Large intestine (tissue), 12 donors: ENCODE measurements at places on chromosomes 1 and 21. TPM values are rescaled to one million over a fixed set of nuclear protein-coding genes. Genes with fewer than 3 reads are reported as not detected.
A peak's percentile ranks its signal among the peaks of the same experiment; 100 is the strongest.

- H3K4me1 ChIP-seq, result no peaks in the 10 kb centered on the region
- H3K36me3 ChIP-seq, result peaks cover 9% of the 10 kb centered on the region
These were observed 47.3 kb downstream of the LYPLAL1 start for GRCh38 chr1:219220945-219221344.

ABCG1 gene
- polyA plus RNA-seq, result 6.4 TPM

NGF gene
- polyA plus RNA-seq, result 1.4 TPM

DNA sequence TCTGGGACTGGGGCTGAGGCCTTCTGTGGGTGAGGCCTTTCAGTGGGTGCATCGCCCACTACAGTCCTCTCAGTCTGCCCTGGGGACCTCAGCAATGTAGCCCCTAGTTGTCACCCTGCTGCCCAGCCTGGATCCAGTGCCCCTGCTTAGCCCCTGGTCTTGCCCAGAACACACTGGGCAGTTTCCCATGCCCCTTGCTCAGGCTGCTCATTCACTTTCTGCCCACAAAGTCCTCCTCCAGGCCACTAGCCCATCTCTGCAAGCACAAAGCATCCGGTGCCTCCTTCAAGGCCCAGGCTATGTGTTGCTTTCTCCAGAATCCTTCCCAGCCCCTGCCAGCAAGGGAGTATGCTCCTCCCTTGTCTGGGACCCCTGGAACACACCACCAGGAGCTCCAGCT lies 5.4 kb upstream of the ADORA1 start:
- H3K4me1 ChIP-seq, result peaks cover 13% of the 10 kb centered on the region
- no peaks in the 10 kb centered on the region for H3K36me3 ChIP-seq
- H3K27me3 ChIP-seq, result peaks cover 73% of the 10 kb centered on the region
- no peak overlapping the region for H3K27ac ChIP-seq

- no peaks in the 10 kb centered on the region for H3K36me3 ChIP-seq
- no peak overlapping the region for H3K27ac ChIP-seq
- H3K4me1 ChIP-seq, result no peaks in the 10 kb centered on the region
- no peak for DNase-seq
- H3K27me3 ChIP-seq, result no peaks in the 10 kb centered on the region
These were observed 626.1 kb downstream of the PTPRC start for GRCh38 chr1:199264911-199265310.

FAM177B gene
- polyA plus RNA-seq, result 5.5 TPM

MSH4 gene
- 0.24 TPM for polyA plus RNA-seq

DNA sequence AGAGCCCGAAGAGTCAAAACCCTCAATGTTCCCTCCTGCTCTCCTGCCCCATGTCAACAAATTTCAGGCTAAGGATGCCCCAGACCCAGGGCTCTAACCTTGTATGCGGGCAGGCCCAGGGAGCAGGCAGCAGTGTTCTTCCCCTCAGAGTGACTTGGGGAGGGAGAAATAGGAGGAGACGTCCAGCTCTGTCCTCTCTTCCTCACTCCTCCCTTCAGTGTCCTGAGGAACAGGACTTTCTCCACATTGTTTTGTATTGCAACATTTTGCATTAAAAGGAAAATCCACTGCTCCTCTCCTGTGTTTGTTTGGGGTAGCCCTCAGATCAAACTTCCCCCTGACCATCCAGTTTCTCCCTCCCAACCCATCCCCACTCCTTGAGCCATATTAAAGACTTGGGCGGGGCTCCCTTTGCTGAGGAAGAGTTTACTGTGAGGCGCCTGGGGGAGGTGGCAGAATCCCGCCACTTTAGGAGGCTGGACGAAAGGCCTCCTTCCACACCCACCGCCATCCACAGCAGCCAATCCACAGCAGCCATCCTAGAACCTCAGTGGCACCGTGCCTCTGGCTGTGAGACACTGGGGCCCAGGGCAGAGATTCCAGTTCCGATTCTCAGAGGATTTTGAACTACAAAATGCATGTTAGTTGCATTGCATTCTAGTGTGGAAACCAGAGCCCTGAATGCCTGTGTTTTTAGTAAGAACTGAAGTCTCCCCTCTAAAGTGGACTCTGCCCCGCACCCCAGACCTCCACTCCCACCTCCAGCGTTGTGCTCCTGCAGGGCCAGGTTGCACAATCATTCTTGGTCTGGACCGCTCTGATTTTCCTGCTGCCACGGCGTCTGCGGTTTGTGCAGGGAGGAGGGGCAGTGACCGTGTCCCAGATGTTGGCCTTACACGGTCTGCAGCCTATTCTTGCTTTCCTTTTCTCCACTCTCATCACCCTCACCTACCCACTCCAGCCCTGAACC lies 3.0 kb downstream of the OLFML3 start:
- peak; percentile 73 for DNase-seq
- no peaks in the 10 kb centered on the region for H3K27me3 ChIP-seq
- H3K36me3 ChIP-seq, result peaks cover 2% of the 10 kb centered on the region
- peak overlapping the region; percentile 60 for H3K27ac ChIP-seq
- H3K4me1 ChIP-seq, result peaks cover 21% of the 10 kb centered on the region
- peak overlapping the region; percentile 27 for H3K4me3 ChIP-seq

DNA sequence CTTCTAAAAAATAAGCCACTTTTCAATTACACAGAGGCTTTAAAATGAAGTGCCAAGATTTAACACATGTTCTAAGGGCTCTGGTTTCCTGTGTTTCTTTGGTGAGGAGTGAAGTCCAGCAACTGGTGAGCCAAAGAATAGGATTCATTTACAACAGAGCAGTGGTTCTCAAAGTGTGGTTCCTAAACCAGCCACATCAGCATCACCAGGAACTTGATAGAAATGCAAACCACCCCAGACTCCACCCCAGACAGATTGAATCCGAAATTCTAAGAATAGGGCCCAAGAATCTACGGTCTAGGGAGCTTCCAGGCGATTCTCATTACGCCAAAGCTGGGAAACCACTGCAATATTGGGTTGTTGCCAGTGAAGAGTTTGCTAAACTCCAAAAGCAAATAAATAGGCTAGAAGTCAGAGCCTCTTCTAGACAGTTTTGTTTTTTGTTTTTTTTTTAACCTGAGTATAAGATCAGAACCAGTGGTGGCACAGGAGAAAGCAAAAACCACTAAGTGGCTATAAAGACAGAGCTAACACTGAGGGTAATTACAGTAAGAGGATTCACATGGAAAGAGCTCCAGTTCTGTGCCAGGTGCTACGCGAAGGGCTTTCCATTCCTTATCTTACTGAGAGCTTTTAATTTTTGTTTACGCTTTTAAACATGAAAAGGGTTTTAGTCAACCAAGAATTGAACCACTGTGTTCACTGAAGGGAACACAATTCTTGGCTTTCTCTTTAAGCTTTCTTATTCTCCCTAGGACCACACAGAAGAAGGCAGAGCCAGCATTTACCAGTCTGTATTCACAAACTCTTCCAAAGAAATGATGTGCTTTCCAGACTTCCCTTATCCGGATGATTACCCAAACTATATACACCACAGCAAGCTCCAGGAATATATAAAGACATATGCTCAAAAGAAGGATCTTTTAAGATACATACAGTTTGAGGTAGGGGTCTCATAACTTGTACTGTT lies 42.4 kb upstream of the FMO2 start:
- H3K4me1 ChIP-seq, result peaks cover 11% of the 10 kb centered on the region
- H3K27ac ChIP-seq, result no peak overlapping the region
- H3K4me3 ChIP-seq, result no peak overlapping the region
- H3K27me3 ChIP-seq, result no peaks in the 10 kb centered on the region

CTSE gene
- 19.6 TPM for polyA plus RNA-seq

GRCh38 chr1:55640708-55641473 lies 425.7 kb upstream of the USP24 start:
- H3K4me1 ChIP-seq, result peaks cover 2% of the 10 kb centered on the region
- no peak overlapping the region for H3K4me3 ChIP-seq
- no peaks in the 10 kb centered on the region for H3K27me3 ChIP-seq
- DNase-seq, result peak; percentile 22

DNA sequence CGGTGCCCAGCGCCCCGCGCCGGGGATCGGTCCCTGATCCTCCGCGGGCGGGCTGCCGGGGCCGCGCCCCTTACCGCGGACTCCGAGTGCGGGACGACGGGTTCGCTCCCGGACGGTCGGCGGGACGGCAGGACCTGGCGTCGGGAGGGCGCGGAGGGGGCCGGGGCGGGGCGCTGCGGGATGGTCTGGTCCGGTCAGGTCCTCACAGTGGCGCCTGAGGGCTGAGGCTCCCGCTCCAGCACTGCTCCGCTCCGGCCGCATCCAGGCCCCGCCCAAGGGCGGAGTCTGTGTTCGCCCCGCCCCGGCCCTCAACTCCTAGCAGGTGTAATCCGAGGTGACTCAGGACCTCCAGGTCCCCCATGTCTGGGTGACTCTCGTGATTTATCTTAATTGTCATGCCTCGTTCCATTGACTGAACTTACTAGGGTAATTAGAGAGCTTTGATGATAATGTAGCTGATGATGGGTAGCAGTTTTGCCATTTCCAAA lies at the start of gene RAB3B:
Gene RAB3B, minus strand, starts transcription at position 223 of the 488 bp plus-strand sequence. CDS start 13,583 bp downstream, outside the sequence.
- DNase-seq, result peak; percentile 61
- H3K36me3 ChIP-seq, result no peaks in the 10 kb centered on the region
- no peaks in the 10 kb centered on the region for H3K4me1 ChIP-seq
- no peak within 1 kb of the TSS for H3K27ac ChIP-seq
- H3K27me3 ChIP-seq, result peaks cover 36% of the 10 kb centered on the region
- H3K4me3 ChIP-seq, result peak within 1 kb of the TSS; percentile 8

GRCh38 chr1:17538428-17539117 lies 925 bp upstream of the ARHGEF10L start:
- H3K27ac ChIP-seq, result peak overlapping the region; percentile 53
- no peak overlapping the region for H3K4me3 ChIP-seq
- H3K4me1 ChIP-seq, result peaks cover 30% of the 10 kb centered on the region
- no peaks in the 10 kb centered on the region for H3K27me3 ChIP-seq
- DNase-seq, result peak; percentile 66
- H3K36me3 ChIP-seq, result no peaks in the 10 kb centered on the region

NUAK2 gene
- 8.5 TPM for polyA plus RNA-seq

- no peaks in the 10 kb centered on the region for H3K4me1 ChIP-seq
- H3K27ac ChIP-seq, result no peak overlapping the region
- no peaks in the 10 kb centered on the region for H3K36me3 ChIP-seq
- H3K27me3 ChIP-seq, result no peaks in the 10 kb centered on the region
These were observed 122.6 kb downstream of the NTNG1 start for GRCh38 chr1:107263291-107263915.

DNA sequence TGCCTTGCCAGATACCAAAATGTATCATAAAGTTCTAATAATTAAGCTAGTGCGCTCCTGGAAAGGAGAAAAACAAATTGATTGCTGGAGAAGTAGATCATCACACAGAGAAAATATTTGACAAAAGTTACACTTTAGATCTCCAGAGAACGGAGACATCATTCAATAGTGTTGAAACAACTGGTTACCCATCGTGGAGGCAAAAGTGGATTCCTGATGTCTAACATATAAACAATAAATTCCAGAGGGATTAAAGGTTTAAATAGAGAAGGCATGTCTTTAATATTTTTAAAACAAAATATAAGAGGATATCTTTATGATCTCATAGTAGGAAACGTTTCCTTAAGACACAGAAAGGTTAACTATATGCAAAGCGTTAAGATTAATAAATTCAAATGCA lies 41.0 kb downstream of the NRIP1 start:
- no peak overlapping the region for H3K4me3 ChIP-seq
- no peaks in the 10 kb centered on the region for H3K4me1 ChIP-seq
- no peak overlapping the region for H3K27ac ChIP-seq
- no peaks in the 10 kb centered on the region for H3K27me3 ChIP-seq
- H3K36me3 ChIP-seq, result no peaks in the 10 kb centered on the region

- H3K4me3 ChIP-seq, result no peak overlapping the region
- H3K27ac ChIP-seq, result no peak overlapping the region
- H3K36me3 ChIP-seq, result no peaks in the 10 kb centered on the region
- no peaks in the 10 kb centered on the region for H3K4me1 ChIP-seq
- DNase-seq, result no peak
- no peaks in the 10 kb centered on the region for H3K27me3 ChIP-seq
These were observed 44.9 kb upstream of the USP24 start for GRCh38 chr1:55259911-55260609.

- no peaks in the 10 kb centered on the region for H3K36me3 ChIP-seq
- no peaks in the 10 kb centered on the region for H3K4me1 ChIP-seq
- H3K27me3 ChIP-seq, result peaks cover 42% of the 10 kb centered on the region
- DNase-seq, result no peak
These were observed at the start of gene ADAMTS5 for GRCh38 chr21:26967062-26967913. TSS of gene ADAMTS5 (minus strand) at chr21:26967088. CDS start at chr21:26966391, 697 bp downstream.

GRCh38 chr1:182995894-182996293 lies 27.3 kb upstream of the LAMC1 start:
- no peak overlapping the region for H3K4me3 ChIP-seq
- no peak overlapping the region for H3K27ac ChIP-seq
- H3K36me3 ChIP-seq, result no peaks in the 10 kb centered on the region
- no peak for DNase-seq
- no peaks in the 10 kb centered on the region for H3K4me1 ChIP-seq

GRCh38 chr1:90707363-90707710 lies 9.8 kb downstream of the BARHL2 start:
- peaks cover 8% of the 10 kb centered on the region for H3K4me1 ChIP-seq
- DNase-seq, result peak; percentile 65
- no peak overlapping the region for H3K27ac ChIP-seq
- H3K4me3 ChIP-seq, result peak overlapping the region; percentile 4
- peaks cover 91% of the 10 kb centered on the region for H3K27me3 ChIP-seq
- no peaks in the 10 kb centered on the region for H3K36me3 ChIP-seq

DNA sequence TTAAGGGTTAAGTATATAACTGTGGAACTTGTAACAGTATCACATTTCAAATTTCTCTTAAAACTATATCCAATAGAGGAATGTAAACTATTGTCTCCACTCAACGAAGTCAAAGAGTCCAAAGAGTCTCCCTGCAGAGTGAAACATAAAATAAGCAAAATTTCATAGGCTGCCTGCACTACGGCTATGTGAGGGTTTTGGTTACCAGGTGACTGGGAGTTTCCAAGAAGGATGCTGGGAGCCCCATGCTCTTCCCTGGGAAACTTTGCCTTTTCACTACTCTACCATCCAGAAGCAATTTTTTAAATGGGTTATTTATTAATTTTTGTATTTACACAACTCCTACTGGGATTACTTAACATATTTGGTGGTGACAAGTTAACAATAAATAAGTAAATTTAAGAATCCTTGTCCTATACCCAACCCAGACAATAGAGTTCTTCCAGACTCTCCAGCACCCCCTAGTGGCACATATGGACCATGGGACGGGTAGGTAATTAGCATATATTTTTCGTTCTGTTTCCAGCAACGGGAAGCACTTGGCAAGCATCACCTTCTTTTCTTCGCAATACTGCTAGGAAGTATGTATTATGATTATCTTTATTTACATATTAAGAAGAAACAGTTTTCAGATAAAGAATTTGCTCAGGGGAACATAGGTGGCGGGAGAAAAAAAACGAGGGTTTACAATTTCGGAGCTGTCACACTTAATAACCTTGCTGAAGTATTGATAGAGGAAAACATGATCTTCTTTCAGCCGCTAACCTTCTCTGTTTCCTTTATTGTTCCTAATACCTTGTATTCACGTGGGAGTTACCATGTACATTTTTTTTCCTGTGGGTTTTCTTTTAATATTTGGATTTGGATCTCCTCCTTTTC lies 3.5 kb downstream of the FMO2 start:
- no peak overlapping the region for H3K4me3 ChIP-seq
- H3K4me1 ChIP-seq, result peaks cover 17% of the 10 kb centered on the region
- H3K27me3 ChIP-seq, result no peaks in the 10 kb centered on the region
- no peak overlapping the region for H3K27ac ChIP-seq
- DNase-seq, result peak; percentile 47
- no peaks in the 10 kb centered on the region for H3K36me3 ChIP-seq

- no peak for DNase-seq
- H3K4me1 ChIP-seq, result no peaks in the 10 kb centered on the region
- no peaks in the 10 kb centered on the region for H3K27me3 ChIP-seq
- no peaks in the 10 kb centered on the region for H3K36me3 ChIP-seq
- no peak overlapping the region for H3K4me3 ChIP-seq
These were observed 1280.7 kb upstream of the TMPRSS15 start for GRCh38 chr21:19684328-19684727.
